ENCODE measurements at places on chromosomes 2 and 18. TPM values are rescaled to one million over a fixed set of nuclear protein-coding genes. Genes with fewer than 3 reads are reported as not detected.

ANO7 gene
- polyA plus RNA-seq: 0.14 TPM

C2orf92 gene
- 1.8 TPM for polyA plus RNA-seq

STAT4 gene
- polyA plus RNA-seq: 0.75 TPM

SIGLEC15 gene
- polyA plus RNA-seq: 0.02 TPM

GAD1 gene
- polyA plus RNA-seq: 1.2 TPM

MROH2A gene
- 0.22 TPM for polyA plus RNA-seq

NETO1 gene
- polyA plus RNA-seq: not detected

DOK6 gene
- polyA plus RNA-seq: 0.07 TPM

CFAP53 gene
- polyA plus RNA-seq: 0.13 TPM

LINC00305 gene
- polyA plus RNA-seq: not detected

RESP18 gene
- not detected for polyA plus RNA-seq

UGT1A6 gene
- 4.8 TPM for polyA plus RNA-seq

AGXT gene
- not detected for polyA plus RNA-seq

All from esophagus (tissue), 2 donors.